Heart right ventricle (tissue), 16 donors: ENCODE measurements at places on chromosomes 5 and 9. TPM values are rescaled to one million over a fixed set of nuclear protein-coding genes. Genes with fewer than 3 reads are reported as not detected.

DNA sequence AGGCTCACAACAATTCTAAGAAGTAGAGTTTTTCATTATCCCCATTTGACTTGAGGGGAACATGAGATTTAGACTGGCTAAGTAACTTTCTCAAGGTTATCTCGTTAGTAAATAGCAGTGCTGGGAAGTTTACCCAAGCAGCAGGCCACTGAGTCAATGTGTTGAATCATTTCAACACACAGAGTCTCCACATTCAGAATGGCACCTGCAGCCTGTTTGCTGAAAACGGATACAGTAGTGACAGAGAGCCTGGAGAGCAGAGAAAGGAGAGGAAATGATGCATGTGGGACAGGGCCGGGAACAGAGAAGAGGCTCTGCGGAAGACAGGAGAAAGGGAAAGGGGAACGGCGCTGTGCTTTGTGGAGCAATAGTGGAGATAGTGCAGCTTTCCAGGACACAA lies 33.5 kb upstream of the ZSWIM6 start:
- no peak for DNase-seq

GRCh38 chr5:124462751-124463150 lies 283.7 kb downstream of the ZNF608 start:
- no peak for DNase-seq

GRCh38 chr9:124631326-124631725 lies 124.1 kb upstream of the NR5A1 start:
- no peak for DNase-seq

DNA sequence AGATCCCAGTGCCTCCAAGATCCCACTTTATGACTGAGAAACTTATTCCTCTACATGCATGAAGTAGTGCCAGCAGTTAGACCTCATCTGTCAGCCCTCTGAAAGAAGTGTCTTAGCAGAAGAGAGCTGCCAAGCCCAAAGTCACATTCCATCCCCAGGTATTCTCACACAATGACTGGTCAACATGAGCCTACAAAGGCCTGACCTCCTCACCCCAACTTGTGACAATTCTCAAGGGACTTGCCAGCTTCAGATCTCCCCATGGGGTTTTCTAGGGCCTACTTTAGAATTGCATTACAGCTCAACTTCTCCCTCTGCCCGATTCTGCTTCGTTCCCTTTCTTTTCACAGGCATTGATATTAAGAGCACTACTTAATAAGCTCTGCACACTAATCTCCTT lies 393.8 kb upstream of the SLC30A5 start:
- no peak for DNase-seq

DNA sequence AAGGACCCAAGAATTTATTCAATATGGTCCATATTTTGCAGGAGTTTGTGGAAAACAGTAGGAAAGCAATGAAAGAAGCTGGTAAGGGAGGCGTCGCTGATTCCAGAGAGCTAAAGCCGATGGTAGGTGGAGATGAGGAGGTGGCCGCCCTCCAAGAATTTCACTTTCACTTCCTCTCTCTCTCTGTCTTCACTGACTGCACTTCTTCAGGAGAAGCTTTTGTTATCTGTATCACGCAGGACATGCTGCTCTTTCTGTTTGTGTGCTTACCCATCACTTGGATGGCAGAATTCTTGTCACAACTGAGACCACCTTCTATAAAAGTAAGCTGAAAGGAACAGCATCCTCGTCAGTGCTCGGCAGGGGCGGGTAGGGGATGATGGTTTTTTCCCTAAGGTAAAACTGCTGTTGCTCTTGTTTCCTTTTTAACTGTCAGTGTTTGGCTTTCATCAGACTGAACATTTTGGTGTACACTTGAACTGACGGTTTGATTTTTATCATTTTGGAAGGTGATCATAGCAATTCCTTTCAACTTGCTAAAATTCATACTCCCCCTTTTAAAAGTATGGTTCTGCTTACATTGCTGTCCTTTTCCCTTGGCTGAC lies 62.4 kb upstream of the FSD1L start:
- peak; percentile 6 for DNase-seq

DNA sequence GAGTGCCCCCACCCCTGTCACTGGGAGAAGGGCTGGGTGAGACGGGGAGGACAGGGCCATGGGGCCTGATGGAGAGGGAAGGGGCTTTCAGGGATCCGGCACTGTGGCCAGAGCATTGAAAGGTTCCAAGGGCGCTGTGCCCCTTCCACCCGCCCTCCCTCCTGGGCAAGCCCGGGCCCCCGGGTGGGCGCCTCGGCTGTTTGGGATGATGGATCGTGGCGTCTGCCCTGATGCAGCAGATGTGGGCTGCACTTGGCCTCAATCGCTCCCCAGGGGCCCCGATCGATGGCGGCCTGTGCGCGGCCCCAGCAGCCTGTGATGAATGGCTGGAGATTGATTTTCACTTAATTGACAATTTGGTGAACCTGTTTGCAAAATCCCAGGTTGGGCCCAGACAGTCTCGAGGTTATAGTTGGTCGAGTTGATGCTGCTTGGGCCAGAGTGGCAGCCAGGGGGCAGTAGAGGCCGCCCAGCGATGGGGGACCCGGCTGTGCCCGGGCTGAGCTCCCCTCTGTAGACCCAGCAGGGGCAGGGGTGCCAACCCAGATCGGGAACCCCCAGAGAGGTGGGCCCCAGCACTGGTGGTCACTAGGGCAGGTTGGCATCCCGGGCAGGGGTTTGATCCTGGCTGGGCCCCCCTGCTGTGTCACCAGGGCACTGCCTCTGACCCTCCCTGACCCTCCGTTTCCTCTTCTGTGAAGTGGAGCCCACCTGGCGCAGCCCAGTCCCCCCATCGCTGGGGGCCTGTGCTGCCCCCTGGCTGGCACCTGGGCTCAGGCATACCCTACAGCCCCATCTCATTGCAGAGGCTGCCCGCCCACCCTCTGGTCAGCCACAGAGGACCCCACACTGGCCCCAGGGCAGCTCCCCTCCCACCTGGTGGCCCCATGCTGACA lies 34.7 kb downstream of the LHX3 start:
- DNase-seq = no peak

- DNase-seq = no peak
These were observed 53.9 kb downstream of the DPYSL3 start for GRCh38 chr5:147455822-147456450.

- no peak for DNase-seq
These were observed 23.1 kb upstream of the FOXD1 start for GRCh38 chr5:73471654-73472053.

RPL37 gene
- 1,864 TPM for polyA plus RNA-seq

PHF24 gene
- polyA plus RNA-seq = 0.09 TPM

CD72 gene
- polyA plus RNA-seq = 0.73 TPM
